EH (cell line): ENCODE measurements at places on chromosomes 16 and 17.

- DNase-seq = no peak
Observed at GRCh38 chr16:22328081-22328725, 31.0 kb downstream of the POLR3E start.

GRCh38 chr17:38575781-38576180 lies 30.0 kb downstream of the SRCIN1 start:
- peak; percentile 26 for DNase-seq

DNA sequence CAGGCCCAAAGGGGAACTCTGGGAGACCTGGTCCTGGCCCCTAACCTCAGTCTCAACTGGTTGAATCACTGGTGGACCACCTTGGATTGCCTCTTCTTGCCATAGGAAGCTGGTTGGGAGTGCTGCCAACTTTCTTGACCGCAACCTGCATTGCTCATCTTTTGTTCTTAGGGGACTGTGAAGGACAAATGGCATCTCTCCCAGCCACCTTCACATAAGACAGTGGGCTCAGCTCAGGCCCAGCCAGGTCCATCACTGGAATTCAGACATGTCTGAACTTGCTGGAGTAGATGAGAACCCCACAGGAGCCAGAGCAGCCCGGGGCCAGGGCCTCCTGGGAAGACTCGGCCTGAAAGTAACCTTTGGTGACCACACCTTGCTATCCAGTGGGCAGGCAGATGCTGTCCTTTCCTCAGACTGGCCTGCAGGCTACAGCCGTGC lies 18.8 kb downstream of the ADORA2B start:
- DNase-seq = peak; percentile 44

GRCh38 chr16:2232094-2232990 lies 3.9 kb upstream of the DNASE1L2 start:
- no peak for DNase-seq

DNA sequence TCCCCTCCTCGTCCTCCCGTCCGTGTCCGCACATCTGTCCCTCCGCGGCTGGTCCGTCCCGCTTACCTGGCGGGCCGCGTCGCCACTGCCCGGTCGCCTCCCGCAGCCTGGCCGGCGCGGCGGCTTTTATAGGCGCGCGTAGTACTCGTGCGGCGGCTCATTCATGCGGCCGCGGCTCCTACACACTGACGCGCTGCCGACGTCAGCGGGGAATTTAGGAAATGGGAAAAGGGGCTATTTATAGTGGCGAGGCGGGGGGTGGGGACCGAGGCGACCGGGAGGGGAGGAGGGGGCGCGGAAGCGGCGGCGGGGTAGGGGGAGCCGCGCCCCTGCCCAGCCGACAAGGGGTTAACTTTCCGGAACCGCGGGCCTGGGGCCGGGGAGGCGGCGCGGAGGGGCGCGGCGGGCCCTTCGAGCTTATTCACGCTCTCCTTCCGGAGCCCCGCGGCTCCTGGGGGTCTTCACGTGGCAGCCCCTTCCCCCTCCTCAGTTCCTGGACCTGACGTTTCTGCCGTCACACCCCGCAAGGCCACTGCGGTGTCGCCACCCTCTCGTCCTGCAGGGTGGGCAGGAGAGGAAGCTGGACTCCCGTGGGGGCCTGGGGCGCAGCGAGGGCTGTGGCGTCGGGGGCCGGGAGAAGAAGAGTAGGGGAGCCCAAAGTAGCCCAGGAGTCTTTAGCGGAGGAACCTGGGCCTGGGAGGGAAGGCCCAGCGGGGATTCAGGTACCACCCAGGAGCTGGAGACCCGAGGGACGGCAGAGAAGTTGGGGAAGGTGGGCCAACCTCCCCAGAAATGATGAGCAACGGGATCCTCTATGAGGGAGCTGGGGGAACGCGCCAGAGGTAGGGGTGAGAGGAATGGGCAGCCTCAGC lies 3.6 kb upstream of the HIC1 start:
- peak; percentile 69 for DNase-seq

DNA sequence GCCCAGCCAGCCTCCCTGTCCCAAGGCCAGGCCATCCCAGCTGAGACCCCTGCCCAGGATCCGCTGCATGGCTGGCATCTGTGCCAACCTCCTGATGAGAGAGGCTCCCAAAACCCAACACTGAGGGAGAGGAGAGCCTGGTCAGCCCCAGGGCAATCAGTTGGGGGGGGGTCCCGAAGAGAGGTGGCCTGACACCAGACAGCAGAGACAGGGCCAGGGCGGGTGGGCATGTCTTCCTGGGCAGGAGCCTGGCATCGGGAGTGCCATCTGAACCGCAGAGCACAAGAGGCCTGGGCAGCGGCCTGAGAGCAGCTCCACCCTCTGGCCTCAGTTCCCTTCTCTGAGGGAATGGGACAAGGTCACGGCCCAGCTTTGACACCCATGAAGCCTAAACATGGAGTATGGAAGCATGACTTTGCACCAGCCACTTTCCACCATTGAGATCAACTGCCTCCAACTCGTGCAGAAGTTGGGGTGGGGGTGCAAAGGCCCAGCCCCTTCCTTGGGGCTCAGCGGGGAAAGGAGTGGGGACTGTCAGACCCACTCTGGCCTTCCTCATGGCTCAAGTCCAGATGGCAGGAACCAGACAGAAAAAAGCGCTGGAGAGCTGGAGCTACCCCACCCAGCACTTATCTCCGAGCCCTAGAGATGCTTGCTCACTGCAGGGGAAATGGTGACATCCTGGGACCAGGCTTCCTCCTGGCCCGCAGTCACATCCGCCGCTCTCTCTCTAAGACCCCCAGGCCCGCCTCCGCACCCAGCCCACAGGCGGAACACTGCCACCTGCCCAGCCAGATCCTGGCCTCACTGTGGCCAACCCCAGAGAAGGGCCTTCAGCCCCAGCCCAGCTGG lies 9.7 kb downstream of the RHBDF2 start:
- DNase-seq = no peak

DNA sequence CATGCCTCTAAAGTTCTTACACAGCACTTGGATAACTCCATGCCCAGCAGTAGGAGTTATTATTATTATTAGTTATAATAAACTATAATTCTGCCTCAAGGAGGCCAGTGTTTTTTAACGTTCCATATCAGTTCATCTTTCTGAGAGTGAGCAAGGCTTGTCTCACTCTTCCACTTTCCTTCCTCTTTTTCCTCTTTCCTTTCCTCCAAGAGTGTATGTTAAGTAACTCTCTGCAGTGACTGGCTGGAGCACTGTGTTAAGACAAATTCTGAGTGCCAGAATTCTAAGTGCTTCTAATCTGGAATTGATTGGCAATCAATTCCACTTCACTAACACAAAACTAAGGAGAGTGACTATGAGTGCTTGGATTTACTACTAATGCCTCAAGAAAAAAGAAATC lies 16.4 kb downstream of the CLEC19A start:
- DNase-seq = no peak

GRCh38 chr17:67863624-67864247 lies 38.4 kb downstream of the BPTF start:
- DNase-seq = no peak

- DNase-seq = no peak
Observed at GRCh38 chr16:79519448-79519847, 81.1 kb downstream of the MAF start.

GRCh38 chr17:74267987-74268499 lies 6.0 kb upstream of the DNAI2 start:
- no peak for DNase-seq

DNA sequence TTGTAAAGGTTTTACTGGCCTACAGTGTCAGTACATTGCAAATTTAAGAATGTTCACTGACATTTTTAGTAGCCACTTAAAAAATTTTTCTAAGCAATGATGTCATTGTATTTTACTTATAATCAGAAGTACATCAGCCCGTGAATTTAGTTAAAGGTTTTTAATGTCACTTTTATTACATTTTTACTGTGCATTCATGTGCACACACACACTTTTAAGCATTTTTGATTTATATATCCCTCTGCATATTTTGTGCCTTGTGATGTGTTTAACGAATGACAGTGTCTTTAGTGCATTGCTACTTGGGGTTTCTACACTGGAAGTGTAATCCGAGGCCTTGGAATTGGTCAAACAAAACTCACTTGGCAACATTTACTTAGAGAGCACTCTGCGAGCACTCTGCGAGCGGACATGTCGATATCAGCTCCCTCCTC lies 190.4 kb downstream of the WWOX start:
- no peak for DNase-seq

- no peak for DNase-seq
Observed at GRCh38 chr17:83146347-83146746, 66.9 kb downstream of the METRNL start.

DNA sequence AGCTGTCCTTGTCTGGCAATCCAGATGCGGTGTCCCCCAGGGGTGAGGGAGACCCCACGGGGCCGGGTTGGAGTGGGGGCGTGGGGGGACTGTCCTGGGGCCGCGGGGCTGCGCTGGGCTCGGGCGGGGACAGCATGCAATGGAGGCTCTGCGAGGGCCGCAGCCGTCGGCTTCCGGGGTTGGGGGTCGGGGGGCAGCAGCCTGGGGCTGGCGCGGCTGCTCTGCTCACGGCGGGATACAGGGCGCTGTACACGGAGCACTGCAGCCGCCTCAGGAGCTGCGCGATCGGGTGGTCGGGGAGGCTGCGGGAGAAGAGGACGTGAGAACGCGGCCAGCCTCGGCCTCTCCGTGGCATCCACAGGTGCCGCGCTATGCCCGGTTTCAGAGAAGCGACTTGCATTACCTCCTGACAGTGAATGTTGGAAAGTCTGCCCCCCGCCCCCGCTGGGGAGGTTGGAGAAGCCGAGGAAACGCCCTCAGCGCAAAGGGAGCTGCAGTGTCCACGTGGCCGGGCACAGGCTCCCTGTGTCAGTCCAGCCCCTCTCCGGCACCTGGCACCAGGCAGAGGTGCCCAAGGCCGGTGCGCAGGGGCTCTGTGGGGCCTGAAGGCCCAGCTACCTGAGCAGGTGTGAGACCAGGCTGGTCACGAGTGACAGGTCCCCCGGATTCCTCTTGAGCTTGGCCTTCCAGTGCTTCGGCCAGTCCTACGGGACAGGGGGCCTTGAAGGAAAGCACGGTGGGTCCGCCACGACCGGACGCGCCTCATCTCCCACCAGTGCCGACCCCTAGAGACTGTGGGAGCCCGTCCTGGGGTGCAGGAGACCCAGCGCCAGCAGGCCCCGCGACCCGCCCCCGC lies 9.4 kb upstream of the SPATA2L start:
- DNase-seq = no peak

DNA sequence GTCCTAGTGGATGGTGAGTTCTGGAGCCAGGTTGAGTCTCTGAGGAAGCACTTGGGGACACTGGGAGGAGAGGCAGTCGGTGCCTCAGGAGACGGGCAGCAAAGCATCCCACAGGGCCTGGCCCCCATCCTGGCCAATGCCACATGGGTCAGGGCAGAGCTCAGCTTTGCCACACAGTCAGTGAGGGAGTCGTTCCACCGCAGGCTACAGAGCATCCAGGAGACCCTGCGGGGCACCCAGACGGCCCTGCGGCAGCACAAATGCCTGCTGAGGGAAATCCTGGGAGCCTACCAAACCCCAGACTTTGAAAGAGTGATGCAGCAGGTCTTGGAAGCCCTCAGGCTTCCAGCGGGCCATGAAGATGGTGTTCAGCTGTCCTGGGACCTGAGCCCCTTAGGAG lies 39.7 kb downstream of the PLD6 start:
- DNase-seq = no peak

- DNase-seq = no peak
Observed at GRCh38 chr16:88568710-88569613, 1.2 kb upstream of the ZC3H18 start.

DNA sequence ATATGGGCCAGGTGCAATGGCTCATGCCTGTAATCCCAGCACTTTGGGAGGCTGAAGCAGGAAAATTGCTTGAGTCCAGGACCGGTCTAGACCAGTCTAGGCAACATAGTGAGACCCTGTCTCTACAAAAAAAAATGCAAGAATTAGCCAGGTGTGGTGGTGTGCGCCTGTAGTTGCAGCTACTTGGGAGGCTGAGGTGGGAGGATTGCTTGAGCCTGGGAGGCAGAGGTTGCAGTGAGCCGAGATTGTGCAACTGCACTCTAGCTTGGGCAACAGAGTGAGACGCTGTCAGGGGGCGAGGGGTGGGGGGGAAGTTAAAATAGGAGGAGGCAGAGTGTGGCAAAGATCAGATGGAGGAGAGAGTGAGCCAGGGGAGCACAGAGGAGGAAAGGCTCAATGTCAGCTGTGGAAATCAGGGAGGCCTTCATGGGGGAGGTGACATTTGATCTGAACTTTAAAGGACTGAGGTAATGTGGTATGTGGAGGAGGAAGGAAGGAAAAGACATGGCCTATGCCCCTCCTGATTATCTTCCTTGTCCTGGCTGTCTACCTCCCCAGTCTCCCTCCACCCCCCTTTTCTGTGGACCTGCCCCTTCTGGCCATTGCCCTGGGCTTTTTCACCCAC lies 4.7 kb upstream of the GOT2 start:
- DNase-seq = no peak

GRCh38 chr16:23128056-23128455 lies 21.2 kb downstream of the USP31 start:
- no peak for DNase-seq

DNA sequence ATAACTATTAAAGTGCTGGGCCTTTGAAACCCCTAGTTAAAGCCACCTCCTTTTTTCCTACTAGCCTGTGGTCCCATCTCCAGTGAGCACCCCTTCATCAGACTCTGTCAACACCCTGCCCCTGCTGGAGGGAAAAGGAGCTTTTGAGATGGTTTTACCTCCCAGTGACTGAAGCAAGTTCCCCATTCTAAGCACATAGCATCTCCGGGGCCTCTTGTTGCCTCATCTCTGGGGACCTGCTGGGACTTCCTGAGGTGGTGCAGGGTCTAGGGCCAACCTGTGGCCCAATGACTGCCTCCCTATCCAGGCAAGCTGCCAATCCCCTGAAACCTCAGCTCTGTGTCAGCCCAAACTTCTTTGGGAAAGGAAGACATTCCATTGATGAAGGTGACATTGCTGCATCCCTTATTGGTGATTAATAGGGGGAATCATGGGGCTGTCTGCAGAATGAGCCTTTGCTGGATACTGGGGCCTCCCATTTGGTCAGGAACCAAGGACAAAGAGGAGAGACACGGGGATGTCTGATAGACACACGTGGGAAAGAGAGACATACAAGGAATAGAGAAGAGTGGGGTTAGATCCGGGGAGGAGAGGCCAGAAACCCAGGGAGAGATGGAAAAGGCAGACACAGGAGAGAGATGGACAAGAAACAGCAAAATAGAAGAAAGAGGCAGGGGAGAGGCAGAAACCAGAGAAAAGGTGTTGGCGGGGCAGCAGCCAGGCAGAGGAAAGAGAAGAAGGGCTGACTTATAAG lies 2.4 kb downstream of the C1QL1 start:
- no peak for DNase-seq

DNA sequence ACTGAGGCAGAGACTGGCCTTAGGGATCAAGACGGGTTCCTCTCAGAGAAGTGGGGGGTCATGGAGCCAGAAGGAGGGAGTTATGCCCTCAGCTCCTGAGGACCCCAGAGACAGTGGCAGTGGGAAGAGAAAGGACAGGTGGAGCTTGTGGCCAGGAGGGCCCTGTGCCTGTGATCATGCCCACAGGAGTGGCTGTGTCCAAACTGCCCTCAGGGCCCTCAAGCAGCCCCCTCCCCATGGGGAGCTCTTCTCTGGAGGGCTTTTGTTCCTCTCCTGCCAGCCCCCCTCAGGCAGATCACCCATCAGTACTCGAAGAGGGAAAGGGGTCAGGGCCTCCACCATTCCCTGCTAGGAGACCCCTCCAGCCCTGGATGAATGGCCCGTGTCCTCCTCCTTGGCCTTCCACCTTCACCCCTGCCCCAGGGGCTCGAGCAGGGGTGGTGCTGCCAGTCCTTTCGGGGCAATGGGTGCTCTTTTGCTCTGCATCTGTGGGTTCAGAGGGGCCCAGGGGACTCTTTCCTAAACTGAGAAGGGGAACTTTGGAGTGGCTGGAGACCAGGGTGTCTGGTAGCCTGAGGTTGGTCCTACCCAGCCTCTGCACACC lies 52.7 kb downstream of the BEAN1 start:
- DNase-seq = no peak

GRCh38 chr17:10713318-10713717 lies 15.9 kb downstream of the ADPRM start:
- DNase-seq = peak; percentile 35

- peak; percentile 54 for DNase-seq
Observed at GRCh38 chr17:74042744-74043486, 160.6 kb upstream of the RPL38 start.
